NCI-H187 (cell line): ENCODE measurements at places on chromosomes 1 and 21.

GRCh38 chr1:93738075-93738622 is 56.5 kb upstream of the BCAR3 start:
- no peak for DNase-seq

- no peak for DNase-seq
These were observed 26.6 kb downstream of the BEND5 start for GRCh38 chr1:48750109-48750508.

GRCh38 chr21:36184545-36184944 is 27.9 kb downstream of the DOP1B start:
- DNase-seq: no peak

- no peak for DNase-seq
These were observed 5.9 kb downstream of the RGS16 start for GRCh38 chr1:182598296-182598695.

- DNase-seq: no peak
These were observed 35.0 kb upstream of the JAK1 start for GRCh38 chr1:65001231-65001792.

DNA sequence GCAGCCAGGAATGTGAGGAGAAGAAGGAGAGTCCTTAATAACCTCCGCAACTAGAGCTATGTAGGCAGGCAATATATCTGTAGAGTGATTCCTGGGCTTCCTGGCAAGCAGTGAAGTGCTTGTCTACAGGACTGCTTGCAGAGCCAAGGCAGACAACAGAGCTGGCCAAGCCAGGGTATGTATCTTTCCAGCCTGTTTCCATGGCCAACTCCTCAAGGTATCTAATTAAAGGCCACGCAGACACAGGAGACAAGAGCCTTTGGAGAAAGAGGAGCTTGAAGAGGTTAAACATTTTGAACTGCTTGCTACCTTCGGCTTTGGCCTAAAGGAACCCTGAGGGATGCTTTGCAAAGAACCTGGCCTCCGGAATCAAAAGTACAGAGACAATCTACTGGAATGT is 137.4 kb downstream of the PIGK start:
- DNase-seq: no peak

DNA sequence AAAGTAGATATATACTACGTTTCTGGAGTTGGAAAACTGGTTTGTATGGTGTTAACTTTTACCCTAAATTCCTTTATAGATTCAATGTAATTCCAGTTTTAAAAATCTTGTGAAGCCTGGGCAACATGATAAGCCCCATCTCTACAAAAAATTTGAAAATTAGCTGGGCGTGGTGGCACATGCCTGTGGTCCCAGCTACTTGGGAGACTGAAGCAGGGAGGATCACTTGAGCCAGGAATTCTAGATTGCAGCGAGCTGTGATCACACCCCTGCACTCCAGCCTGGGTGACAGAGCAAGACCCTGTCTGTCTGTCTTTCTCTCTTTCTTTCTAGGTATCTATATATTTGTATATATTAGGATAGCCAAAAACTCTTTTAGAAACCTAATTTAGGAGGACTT is 141.9 kb downstream of the CLEC20A start:
- no peak for DNase-seq

- no peak for DNase-seq
These were observed 53.8 kb upstream of the LRRC8C start for GRCh38 chr1:89578946-89579684.

DNA sequence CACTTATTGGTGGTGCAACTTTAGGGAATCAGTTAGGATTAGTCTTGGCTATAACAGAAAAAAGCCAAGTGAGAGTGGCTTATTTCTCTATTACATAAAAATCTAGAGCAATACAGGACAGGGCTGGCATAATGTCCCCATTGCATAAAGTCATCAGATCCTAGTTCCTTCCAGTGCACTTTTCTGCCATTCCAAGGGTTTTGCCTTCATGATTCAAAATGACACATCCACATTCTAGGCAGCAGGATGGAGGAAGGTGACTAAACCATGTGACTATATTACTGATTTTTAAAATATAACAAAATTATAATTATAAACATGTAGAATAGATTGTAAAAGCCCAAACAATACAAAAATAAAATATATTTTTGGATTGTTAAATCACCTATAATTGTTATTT is 18.8 kb downstream of the JUN start:
- DNase-seq: no peak

DNA sequence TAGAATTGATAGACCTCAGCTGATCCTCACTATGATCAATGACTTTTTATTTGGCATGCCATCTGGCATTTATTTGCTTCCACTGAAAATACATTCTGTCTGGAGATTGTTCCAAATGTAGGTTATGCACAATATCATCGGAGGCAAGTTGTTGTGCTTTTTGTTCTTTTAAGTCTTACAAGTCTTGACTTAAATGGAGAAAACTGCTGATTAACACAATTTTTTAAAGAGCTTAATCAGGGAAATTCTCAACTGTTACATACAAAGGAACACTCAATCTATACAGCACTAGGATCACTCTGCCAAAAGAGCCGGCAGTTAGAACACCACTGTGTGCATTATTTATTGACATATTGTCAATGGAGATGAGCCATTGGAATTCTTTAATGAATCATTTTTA is 19.2 kb downstream of the CYYR1 start:
- no peak for DNase-seq

DNA sequence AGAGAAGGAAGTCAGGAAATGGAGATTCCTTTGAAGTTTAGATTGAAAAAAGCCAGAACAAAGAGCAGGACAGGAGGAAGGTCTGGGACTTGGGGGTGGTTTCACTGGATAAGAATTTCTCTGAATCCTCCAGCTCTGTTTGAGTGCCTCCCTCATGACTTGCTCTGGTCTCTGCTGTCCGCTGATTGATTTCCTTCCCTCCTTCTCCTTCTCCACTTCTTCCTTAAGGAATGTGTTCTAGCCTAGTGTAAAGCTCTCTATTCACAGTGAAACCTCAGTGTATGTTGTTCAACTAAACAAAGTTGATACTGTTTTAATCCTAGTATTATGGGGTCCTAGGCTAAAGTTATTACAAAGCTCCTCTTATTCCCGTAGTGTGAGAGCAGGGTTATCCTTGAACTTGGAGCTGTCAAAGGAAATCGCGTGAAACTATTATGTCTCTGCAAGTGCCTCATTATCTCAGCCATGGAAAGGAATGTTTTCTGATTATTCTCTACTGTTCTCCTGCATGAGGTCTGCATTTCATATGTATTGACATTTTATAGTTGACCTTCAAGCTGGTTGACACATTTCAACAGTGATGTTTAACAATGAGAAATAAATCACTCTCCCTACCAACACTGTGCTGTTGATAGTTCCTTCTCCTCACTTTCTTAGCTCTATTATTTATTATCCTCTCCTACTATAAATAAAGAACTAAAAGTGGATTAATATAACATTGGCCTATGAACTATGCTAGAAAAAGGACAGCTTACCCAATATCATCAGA is 82.7 kb upstream of the KCTD3 start:
- no peak for DNase-seq

- no peak for DNase-seq
These were observed 26.2 kb upstream of the VAMP3 start for GRCh38 chr1:7744882-7745281.

DNA sequence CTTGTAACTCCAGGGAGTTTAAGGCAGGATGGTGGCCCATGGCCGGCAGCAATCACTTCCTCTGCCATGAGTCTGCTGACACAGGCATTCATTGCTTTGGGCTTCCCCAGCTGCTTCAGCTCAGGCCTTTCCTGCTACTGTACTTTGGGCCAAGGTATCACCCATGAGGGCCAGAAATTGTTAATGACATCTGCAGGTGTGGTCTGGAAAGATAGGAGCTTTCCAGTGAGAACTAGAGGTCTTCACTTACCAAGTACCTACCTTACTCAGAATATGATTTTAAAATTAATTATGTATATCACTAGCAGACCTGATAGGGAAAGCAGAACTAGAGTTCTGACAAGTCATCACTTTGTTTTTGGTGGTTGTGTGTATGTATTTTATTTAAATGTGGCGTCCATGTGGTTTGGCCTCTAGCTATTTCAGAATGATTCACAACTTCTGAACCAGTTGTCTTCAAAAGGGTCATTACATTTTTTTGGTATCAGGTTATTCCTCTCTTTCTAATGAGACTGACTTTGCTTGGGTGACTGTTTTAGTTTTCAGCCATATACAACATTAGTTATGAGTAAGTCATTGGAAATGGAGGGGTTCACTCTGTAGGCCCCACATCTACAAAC is 2.7 kb downstream of the RGL1 start:
- no peak for DNase-seq

DNA sequence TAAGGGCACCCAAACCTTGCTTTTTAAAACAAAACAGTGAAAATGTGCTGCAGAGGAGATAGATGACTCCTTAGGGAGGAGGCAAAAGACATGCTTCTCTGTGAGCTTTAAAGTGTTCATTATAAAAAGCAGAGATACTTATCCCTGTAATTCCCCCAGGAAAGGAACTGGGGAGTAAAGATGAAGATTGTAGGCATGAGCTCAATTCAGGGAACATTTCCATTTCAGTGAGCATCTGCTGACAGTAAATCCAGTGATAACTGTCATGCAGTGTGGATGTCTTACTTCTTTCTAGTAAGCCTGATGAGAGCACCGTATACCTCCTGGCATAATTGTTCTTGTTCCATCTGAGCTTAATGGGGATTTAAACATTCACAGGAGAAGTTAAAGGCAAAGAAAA is 1296.5 kb downstream of the MRPL39 start:
- no peak for DNase-seq

GRCh38 chr1:23177438-23178380 is 9.1 kb upstream of the LUZP1 start:
- no peak for DNase-seq

DNA sequence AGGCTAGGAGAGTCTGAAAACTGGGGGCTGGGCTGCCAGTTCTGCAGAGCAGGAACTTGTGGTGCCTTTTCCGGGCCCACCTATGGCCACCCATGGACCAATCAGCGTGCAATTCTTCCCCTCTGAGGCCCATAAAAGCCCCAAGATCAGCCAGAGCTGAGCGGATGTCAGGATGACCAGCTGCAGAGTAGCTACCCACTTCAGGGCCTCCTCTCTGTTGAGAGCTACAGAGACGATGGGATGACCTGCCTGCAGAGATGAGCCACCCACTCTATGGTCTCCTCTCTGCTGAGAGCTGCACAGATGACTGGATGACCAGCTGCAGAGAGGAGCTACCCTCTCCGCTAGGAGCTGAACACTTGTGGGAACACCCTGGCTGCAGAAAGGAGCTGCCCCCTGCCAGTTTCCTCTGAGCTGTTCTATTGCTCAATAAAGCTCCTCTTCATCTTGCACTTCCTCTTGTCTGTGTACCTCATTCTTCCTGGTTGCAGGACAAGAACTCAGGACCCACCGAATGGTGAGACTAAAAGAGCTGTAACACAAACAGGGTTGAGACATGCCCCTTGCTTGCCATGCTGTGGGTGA is 12.8 kb upstream of the AADACL4 start:
- DNase-seq: no peak

DNA sequence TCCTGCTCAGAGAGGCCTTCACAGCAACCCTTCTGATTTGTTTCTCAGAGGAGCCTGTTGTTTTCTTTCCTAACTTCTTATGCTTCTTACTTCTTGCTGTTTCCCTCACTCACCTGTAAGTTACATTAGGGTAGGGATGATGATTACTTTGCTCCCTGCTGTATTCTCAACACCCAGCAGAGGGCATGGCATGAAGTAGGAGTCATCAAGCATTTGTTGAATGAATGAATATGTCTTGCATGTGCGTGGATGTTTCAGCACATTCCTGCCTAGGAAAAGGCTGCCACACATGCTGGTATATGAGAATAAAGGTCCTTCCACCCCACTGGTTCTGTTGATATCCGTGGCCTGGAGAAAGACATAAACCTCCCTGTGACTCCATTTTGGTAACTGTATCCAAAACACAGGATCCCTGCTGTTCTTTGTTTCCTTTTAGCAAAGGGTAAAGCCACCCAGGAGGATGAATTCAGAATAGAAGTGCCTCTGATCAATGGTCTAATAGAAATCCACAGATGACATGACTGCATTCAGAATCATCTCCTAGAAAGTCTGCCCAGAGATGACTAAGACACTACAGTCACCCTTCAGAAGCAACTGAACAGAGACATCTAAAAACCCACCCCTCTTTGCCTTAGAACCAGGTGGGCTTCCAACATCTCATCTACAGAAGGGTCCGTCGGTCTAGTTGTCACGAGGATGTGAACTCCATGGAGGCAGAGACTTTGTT is 168.8 kb downstream of the ZSCAN20 start:
- DNase-seq: no peak

GRCh38 chr1:94757931-94758330 is 62.2 kb upstream of the SLC44A3 start:
- DNase-seq: no peak

- DNase-seq: no peak
These were observed 103.8 kb downstream of the EPHB2 start for GRCh38 chr1:22814176-22815042.

DNA sequence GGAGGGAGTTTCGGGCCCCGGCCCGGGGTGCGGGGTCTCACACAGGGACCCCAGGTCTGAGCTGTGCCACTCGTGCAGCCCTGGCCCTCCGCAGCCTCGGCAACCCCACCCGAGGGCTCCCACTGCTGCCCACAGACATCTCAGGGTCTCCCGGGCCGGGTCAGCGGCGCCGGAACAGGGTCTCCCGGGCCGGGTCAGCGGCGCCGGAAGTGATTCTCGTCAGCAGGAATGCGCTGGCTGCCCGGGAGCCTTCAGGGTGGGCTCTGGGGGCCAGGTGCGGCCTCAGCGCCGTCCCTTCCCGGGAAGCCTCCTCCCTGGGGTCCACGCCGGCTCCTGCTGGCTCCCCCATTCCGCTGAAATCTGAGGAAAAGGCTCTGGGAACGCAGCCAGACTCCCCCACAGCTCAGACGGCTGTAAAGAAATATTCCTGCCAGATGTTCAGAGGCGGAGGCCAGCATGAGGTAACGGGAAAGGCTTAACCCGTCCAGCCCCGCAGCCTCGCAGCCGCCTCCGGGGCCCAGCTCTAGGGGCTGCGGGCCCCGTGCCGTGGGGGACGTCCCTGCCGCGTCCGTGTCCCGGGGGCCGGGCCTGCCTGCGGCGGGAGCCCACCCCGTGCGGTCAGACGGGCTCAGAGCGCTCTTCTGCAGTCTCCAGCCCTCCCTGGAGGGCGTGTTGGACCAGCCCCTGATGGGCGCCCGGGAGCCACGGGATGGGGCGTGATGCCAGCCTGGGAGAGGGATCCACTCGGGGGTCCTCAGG is 8.7 kb upstream of the COL6A1 start:
- no peak for DNase-seq
